ENCODE measurements at places on chromosomes 2 and 18. TPM values are rescaled to one million over a fixed set of nuclear protein-coding genes. Genes with fewer than 3 reads are reported as not detected.

- no peaks in the 10 kb centered on the region for H3K4me1 ChIP-seq
- no peak overlapping the region for H3K4me3 ChIP-seq
- DNase-seq = no peak
- peaks cover 6% of the 10 kb centered on the region for H3K36me3 ChIP-seq
These were observed 150.8 kb downstream of the MEMO1 start for GRCh38 chr2:31859959-31860358.

DNA sequence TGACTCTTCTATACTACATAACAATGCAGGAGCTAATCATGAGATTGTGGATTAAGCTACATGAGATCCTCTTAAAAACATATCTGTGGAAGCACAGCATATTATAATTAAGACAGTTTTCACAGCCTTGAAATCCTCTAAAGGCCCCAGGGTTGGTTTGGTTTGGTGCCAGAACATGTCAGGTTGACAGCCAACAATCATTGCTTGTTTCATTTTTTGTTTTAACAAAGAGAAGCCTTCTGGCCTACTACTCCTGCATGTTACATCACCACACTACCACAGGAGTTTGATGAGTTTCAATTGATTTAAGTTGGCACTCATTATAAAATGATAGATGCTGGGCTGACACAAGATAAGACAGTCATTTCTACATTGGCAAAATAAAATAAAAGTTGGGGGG lies 255.9 kb upstream of the ERBB4 start:
- no peaks in the 10 kb centered on the region for H3K36me3 ChIP-seq
- no peak for DNase-seq

Gene NTSR2
- not detected for total RNA-seq

DNA sequence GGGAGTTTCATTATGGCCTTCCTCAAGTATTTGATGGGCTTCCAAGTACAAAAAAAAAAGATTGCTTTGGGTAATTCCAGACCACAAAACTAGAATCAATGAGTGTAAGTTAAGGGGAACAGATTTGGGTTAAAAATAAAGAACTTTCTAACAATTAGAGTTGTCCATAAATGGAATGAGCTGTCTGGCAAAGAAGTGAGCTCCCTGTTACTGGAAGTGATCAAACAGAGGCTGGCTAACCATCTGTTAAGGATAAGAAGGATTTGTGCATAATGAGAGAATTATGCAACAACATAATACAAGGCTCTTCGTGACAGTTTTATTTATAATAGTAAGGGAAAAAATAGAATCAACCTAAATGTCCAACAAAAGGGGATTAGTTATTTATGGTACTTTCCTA lies 44.6 kb upstream of the ACVR1 start:
- DNase-seq = no peak
- no peak overlapping the region for H3K27ac ChIP-seq
- H3K27me3 ChIP-seq = no peaks in the 10 kb centered on the region
- no peaks in the 10 kb centered on the region for H3K4me1 ChIP-seq
- H3K4me3 ChIP-seq = no peak overlapping the region
- H3K36me3 ChIP-seq = no peaks in the 10 kb centered on the region

Gene TMEM37
- total RNA-seq = not detected

- peaks cover 6% of the 10 kb centered on the region for H3K27me3 ChIP-seq
- H3K36me3 ChIP-seq = no peaks in the 10 kb centered on the region
- no peaks in the 10 kb centered on the region for H3K4me1 ChIP-seq
- DNase-seq = no peak
- H3K27ac ChIP-seq = no peak overlapping the region
These were observed 41.2 kb upstream of the CWC22 start for GRCh38 chr2:180048251-180048650.

Gene SPATS2L
- 89.7 TPM for total RNA-seq

Gene PKDCC
- total RNA-seq = not detected

DNA sequence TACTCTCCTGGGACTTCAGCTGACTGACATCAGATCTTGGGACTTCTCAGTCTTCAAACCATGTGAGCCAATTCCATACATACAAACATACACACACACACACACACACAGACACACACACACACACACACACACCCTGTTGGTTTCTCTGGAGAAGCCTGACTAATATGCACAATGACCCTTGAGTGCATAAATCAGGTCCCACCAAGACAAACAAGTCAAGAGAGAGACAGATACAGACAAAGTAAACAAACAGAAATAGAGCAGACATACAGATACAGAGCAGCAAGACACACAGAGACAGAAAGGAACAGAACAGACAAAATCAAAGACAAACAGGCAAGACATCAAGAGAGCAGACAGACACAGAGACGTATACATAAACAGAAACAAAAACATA lies 43.8 kb upstream of the DDX18 start:
- H3K27ac ChIP-seq = no peak overlapping the region
- no peak overlapping the region for H3K4me3 ChIP-seq
- no peaks in the 10 kb centered on the region for H3K4me1 ChIP-seq
- peaks cover 2% of the 10 kb centered on the region for H3K27me3 ChIP-seq

Gene MARCHF4
- not detected for total RNA-seq

DNA sequence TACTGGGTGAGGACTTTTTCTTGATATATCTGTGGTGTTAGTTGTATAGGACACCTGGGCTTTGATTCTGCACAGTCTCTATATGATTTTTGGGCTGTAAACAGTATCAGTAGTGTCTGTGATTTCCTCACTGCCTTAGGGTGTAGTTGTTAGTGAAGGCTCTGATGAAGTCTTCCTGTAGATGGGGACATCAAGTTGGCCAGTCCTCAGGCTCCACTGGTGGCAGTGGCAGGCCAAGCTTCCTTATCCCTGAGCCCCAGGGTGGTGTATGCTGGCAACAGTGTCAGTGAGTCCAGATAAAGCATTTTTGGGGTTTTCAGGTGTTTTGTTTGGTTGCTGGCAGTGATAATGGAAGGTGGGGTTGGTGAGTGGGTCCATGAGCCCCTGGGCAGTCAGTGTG lies 961.4 kb downstream of the DSC3 start:
- H3K27ac ChIP-seq = no peak overlapping the region
- no peaks in the 10 kb centered on the region for H3K27me3 ChIP-seq
- H3K4me1 ChIP-seq = no peaks in the 10 kb centered on the region
- H3K36me3 ChIP-seq = no peaks in the 10 kb centered on the region
- H3K4me3 ChIP-seq = no peak overlapping the region

GRCh38 chr18:39521164-39521563 lies 1955.6 kb upstream of the CELF4 start:
- H3K36me3 ChIP-seq = no peaks in the 10 kb centered on the region
- no peaks in the 10 kb centered on the region for H3K4me1 ChIP-seq
- H3K27me3 ChIP-seq = no peaks in the 10 kb centered on the region
- H3K4me3 ChIP-seq = no peak overlapping the region
- DNase-seq = no peak

GRCh38 chr2:198698230-198698629 lies 759.5 kb downstream of the SATB2 start:
- no peaks in the 10 kb centered on the region for H3K4me1 ChIP-seq
- no peak overlapping the region for H3K4me3 ChIP-seq
- no peak for DNase-seq

Gene LAMA3
- total RNA-seq = 0.23 TPM

GRCh38 chr2:222270396-222270795 lies 28.4 kb downstream of the PAX3 start:
- H3K27ac ChIP-seq = no peak overlapping the region
- no peak for DNase-seq
- no peaks in the 10 kb centered on the region for H3K4me1 ChIP-seq
- no peaks in the 10 kb centered on the region for H3K36me3 ChIP-seq
- H3K4me3 ChIP-seq = no peak overlapping the region
- H3K27me3 ChIP-seq = peaks cover 18% of the 10 kb centered on the region

- peaks cover 5% of the 10 kb centered on the region for H3K4me1 ChIP-seq
- no peak for DNase-seq
- no peak overlapping the region for H3K27ac ChIP-seq
- H3K4me3 ChIP-seq = no peak overlapping the region
These were observed 25.6 kb downstream of the TRPM8 start for GRCh38 chr2:233942731-233943130.

- H3K4me3 ChIP-seq = no peak overlapping the region
- peaks cover 15% of the 10 kb centered on the region for H3K36me3 ChIP-seq
- H3K27ac ChIP-seq = no peak overlapping the region
These were observed 23.7 kb downstream of the METTL4 start for GRCh38 chr18:2547477-2548087.

Gene TMEM247
- not detected for total RNA-seq

DNA sequence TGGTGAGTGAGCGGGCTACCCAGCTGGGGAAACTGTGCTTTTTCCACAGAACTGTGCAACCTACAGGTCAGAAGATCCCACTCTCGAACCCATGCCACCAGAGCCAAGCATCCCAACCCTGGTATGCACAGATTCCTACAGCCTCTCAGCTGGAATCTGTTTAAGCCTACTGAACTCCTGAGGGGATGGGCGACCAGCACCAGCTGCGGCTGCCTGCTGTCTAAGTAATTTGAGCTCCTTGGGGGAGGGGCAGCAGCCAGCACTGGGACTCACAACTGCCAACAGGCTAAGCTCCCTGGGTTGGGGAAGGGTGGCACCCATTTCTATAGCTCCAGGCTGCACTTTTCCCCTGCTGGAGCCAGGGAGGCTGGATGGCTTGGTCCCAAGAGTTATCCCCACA lies 11.8 kb downstream of the CYP27C1 start:
- no peak overlapping the region for H3K27ac ChIP-seq
- H3K4me1 ChIP-seq = no peaks in the 10 kb centered on the region
- H3K27me3 ChIP-seq = peaks cover 51% of the 10 kb centered on the region
- no peak overlapping the region for H3K4me3 ChIP-seq
- no peak for DNase-seq

GRCh38 chr2:36455011-36455410 lies 99.4 kb downstream of the CRIM1 start:
- no peaks in the 10 kb centered on the region for H3K27me3 ChIP-seq
- H3K27ac ChIP-seq = no peak overlapping the region
- H3K4me3 ChIP-seq = no peak overlapping the region
- no peaks in the 10 kb centered on the region for H3K4me1 ChIP-seq
- no peak for DNase-seq
- H3K36me3 ChIP-seq = no peaks in the 10 kb centered on the region

- no peaks in the 10 kb centered on the region for H3K4me1 ChIP-seq
- no peak overlapping the region for H3K27ac ChIP-seq
- DNase-seq = no peak
These were observed 35.9 kb downstream of the ADI1 start for GRCh38 chr2:3483227-3483985.

DNA sequence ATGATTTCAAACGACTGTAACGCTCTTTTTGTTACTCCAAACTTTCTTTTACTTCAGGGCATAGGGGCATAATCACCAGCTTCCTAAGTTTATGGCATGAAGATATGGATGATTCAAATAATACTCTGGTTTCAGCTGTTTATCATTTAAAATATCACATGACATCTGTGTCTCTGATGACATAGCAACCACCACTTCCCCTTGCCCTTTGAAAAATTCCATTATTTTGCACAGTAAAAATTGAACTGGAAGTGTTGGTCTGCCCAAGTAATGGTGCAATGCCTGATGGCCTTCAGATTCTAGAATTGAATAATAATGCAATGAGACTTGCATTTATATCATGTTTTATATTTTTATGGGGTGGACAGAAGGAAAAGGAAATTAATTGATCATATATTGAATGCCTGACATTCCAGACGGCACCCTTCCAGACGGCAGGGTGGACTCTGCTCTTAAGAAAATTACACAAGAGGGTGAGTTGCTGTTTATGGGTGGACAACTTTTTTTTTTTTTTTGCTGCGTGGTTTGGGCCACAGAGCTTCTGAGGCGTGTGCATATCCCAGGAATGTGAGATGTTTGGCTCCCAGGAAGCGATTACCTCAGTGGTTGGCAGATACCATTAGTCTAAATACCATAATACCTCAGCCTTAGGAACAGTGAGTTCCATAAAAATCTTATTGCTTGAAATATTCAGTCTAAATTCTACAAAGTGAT lies 101.7 kb upstream of the ZNF521 start:
- no peaks in the 10 kb centered on the region for H3K36me3 ChIP-seq
- no peak overlapping the region for H3K4me3 ChIP-seq
- DNase-seq = no peak
- H3K27me3 ChIP-seq = no peaks in the 10 kb centered on the region

GRCh38 chr2:231752061-231752460 lies 29.0 kb downstream of the PDE6D start:
- DNase-seq = no peak
- H3K27ac ChIP-seq = no peak overlapping the region
- peaks cover 2% of the 10 kb centered on the region for H3K36me3 ChIP-seq
- H3K4me3 ChIP-seq = no peak overlapping the region
- no peaks in the 10 kb centered on the region for H3K4me1 ChIP-seq

DNA sequence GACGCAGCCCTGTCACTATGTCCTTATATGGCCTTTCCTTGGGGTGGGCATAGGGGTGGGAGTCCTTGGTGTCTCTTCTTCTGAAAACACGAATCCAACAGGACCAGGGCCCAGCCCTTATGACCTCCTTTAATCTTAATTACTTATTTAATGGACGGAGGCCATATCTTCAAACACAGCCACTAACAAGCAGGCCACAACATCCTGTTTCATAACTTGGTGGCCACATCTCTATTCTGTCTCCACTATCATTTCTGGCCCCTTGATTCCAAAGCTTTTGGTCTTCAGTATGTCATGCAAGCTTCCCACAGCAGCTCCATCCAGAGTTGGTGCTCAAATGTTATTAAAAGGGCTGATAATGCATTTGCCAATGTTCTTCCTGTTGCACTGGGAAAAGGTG lies 287.3 kb upstream of the SMIM21 start:
- no peaks in the 10 kb centered on the region for H3K36me3 ChIP-seq
- H3K4me3 ChIP-seq = no peak overlapping the region
- no peaks in the 10 kb centered on the region for H3K27me3 ChIP-seq
- no peak for DNase-seq
- H3K27ac ChIP-seq = no peak overlapping the region
- H3K4me1 ChIP-seq = no peaks in the 10 kb centered on the region

- no peaks in the 10 kb centered on the region for H3K36me3 ChIP-seq
- no peak for DNase-seq
- H3K27me3 ChIP-seq = no peaks in the 10 kb centered on the region
- no peaks in the 10 kb centered on the region for H3K4me1 ChIP-seq
- no peak overlapping the region for H3K4me3 ChIP-seq
- no peak overlapping the region for H3K27ac ChIP-seq
These were observed 764.3 kb downstream of the METTL4 start for GRCh38 chr18:1806884-1807615.

DNA sequence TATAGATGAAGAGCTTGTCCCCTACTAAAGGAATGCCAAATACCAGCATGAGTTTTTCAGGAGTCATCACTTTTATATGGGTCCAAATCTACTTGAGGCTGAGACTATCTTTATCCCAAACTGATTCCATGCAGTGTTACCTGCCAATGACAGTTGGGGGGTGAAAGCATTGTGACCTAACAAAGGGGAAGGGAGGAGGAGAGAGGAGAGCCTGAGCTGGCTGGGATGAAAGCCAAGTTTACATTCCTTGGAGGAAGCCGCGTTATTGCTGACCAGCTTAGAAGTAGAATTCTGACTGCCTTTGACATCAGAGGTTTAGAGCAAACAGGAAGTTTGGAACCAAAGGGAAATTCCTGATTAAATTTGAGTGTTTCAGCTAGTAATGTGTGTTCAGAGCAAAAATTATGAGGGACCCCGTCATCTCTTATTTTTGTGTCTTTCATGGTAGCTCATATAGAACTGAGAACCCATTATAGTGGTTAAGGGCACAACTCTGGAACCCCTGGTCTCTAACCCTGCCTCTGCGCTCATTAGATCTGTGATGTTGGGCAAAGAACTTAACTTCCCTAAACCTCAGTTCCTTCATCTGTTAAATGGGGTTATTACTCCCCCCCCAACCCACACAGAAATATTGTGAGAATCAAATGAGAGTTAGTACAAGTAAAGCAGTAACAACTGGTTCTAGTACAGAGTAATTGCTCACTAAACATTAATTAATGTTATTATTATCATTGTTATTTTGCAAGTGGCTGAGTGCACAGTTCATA lies 199.3 kb upstream of the EPAS1 start:
- no peak for DNase-seq
- peaks cover 41% of the 10 kb centered on the region for H3K4me1 ChIP-seq
- no peak overlapping the region for H3K4me3 ChIP-seq
- H3K27ac ChIP-seq = peak overlapping the region; percentile 21
- no peaks in the 10 kb centered on the region for H3K27me3 ChIP-seq
- H3K36me3 ChIP-seq = peaks cover 46% of the 10 kb centered on the region
